ENCODE measurements at places on chromosomes 6 and 20.
A peak's percentile ranks its signal among the peaks of the same experiment; 100 is the strongest.

- peak; percentile 25 for DNase-seq
These were observed 7.8 kb downstream of the USP49 start for GRCh38 chr6:41887331-41887751.

- no peak for DNase-seq
These were observed 33.4 kb downstream of the HSF2 start for GRCh38 chr6:122432816-122433215.

DNA sequence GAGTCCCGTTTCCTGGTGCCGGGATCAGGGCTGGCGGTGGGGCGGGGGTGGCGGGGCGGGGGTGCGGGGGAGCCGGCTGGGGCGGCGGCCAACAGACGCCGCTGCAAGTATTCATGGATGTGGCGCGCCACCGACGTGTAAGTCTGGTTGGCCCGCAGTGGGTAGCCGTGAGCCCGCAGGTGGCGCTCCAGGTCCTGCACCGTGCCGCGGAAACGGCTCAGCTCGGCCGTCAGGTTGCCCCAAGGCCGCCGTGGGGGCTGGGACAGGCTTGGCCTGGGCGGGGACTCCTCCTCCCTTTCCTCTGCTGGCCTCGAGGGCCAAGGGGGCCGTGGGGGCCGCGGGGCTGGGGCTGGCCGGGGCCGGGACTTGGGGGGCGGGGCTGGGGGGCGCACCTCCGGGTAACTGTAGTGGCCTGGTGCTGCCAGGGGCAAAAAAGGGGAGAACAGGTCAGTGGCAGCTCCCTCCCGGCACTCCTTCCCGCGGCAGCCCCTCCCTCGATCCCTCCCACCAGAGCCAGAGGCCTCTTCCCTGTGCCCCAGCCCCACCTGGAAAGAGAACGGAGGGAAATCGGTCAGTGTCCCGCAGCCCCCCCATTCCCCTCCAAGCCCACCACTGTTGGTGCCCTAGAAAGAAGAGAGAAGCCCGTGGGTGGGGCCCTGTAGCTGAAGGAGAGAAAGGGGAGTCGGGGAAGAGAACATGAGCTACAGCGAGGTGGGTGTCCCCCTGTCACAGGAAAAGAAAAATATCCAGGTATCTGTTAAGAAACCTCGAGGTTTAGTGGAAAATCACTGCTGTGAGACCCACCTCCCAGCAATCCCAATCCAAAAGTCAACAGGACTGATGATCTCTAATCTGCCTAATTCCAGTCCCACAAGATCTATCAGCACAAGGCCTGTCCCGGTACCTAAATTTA is 21.3 kb downstream of the TNXB start:
- DNase-seq, result no peak

GRCh38 chr6:2460216-2460745 is 214.9 kb upstream of the GMDS start:
- DNase-seq, result no peak

- DNase-seq, result no peak
These were observed 681.1 kb downstream of the DHX35 start for GRCh38 chr20:39643292-39643691.

DNA sequence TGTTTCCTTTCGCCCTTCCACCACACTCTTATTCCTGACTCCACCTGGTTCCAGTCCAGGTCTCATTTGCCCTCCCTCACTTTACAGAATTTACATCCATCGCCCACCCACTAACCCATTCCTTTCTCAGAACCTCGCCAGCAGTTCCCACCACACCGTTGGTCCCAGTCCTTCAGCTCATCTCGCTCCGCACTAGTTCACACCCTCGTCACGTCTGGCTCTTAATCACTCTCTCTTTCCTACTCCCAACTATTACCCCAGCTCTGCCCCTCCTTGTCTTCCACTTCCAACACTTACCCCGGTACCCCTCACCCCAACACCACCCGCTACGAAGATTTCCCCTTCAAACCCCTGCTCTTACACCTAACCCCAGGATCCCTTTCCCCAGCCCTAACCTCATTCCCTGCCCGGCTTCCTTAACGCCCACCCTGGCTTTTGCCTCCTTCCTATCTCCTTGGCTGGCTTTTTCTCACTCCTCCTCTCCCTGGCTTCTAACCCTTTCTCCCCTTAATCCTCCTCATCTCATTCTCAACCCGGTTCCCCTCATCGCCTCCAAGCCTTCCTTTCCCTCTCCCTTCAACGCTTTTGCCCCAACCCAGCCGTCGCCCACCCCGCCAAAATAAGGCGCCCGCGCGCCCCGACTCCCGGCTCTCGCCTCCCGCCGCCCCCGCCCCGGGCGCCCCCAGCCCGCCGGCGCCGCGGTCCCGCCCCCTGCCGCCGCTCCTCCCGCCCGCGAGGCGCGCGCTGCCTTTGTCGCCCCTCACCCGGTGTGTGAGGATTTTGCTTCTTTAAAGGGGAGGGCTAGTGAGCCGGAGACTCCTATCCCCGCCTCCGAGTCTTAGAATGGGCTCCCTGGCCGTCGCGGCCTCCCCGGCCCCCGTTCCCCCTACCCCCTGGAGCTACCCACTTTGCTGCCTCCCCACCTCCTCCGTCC is 542 bp downstream of the USP49 start:
- DNase-seq, result no peak

DNA sequence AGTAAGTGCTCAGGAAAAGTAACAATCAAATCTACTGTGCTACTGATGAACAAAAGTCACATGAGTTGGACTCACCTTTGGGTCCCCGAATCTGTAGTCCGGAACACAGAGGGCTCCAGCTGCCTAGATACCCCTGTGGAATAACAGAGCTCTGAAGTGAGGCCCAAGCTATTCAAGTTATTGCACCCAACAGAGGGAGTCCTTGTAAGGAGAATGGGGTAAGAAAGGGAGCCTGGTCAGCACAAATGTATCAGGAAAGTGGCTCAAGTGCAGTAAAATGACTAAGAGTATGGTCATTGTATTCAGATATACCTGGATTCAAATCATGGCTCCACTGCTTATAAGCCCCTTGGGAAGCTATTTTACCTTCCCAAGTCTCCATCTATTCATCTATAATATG is 20.9 kb downstream of the EDN1 start:
- DNase-seq, result no peak

GRCh38 chr20:7272512-7272911 is 505.0 kb downstream of the BMP2 start:
- no peak for DNase-seq

GRCh38 chr6:81169166-81169565 is 583.3 kb downstream of the TENT5A start:
- DNase-seq, result peak; percentile 23

- DNase-seq, result peak; percentile 74
These were observed 10.0 kb downstream of the CITED2 start for GRCh38 chr6:139364302-139364981.

Data from myocyte (in vitro differentiated cells).